ENCODE measurements at places on chromosomes 2 and 18.

- DNase-seq, result no peak
Measured at GRCh38 chr2:143524559-143525401, 395.6 kb downstream of the ARHGAP15 start.

- peak; percentile 95 for DNase-seq
Measured at GRCh38 chr2:216108967-216109921, at the start of gene XRCC5. Gene XRCC5, plus strand, starts transcription at chr2:216109348. Its CDS starts 89 bp downstream, at chr2:216109437.

DNA sequence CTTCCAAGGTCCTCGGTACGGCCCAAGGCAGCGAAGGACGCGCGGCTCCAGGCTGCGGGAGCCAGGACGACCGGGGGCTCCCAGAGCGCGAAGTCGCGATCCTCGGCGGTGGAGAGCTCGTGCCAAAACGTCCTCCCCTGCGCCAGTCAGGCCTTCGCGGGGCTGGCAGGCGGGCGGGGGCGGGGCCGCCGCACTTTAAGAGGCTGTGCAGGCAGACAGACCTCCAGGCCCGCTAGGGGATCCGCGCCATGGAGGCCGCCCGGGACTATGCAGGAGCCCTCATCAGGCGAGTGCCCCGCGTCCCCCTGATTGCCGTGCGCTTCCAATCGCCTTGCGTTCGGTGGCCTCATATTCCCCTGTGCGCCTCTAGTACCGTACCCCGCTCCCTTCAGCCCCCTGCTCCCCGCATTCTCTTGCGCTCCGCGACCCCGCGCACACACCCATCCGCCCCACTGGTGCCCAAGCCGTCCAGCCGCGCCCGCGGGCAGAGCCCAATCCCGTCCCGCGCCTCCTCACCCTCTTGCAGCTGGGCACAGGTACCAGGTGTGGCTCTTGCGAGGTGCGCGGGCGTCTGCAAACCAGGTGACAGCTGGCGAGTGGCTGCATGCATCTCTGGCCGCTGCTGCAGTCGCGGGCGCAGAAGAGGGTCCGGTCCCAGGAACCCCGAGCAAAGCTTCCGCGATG lies at the start of gene CIDEA:
Gene CIDEA (plus strand): TSS at position 226 of the 684 bp plus-strand sequence. CDS start 23 bp downstream, at position 249.
- no peak for DNase-seq

DNA sequence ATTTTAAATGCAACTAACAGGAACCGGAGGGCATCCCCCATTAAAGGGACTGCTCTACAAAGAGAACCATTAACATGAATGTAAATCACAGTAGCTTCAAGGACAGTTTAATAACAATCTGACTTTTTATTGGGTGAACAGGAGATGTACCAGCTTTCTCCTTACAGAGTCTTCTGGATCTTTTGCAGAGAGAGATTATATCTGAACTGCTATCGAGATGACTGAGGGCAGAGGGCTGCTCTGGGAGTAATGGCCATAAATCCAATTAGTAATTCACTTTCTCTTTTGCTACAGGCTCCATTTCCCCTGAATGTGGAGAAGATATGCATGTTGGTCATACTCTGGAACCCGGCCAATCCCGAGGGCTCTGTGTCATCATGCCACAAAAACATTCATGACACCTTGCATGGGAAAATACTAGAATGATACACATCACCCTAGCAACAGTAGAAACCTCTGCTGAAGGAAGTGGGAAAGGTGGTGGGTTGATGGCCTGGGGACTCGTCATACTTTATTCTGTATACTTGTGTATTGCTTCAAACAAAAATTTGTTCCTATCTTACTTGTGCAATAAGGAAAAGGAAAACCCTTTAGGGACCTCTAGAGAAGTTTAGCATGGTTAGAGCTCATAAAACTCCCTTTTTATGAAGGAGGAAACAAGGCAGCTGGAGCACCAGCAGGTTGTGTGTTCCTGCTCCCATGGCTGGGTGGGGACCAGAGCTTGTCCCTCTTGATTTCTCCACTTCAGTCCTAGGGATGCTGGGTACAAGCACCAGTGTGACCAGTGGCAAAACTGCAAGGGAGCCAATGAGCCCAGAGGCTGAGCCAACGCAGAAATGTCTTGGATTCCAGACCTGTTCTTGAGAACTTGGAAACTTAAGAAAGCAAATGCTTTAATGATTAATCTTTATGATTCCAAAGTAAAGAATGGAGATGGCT lies 26.0 kb downstream of the CTAGE1 start:
- peak; percentile 10 for DNase-seq

- DNase-seq, result no peak
Measured at GRCh38 chr2:146721486-146721885, 1123.3 kb upstream of the ACVR2A start.

DNA sequence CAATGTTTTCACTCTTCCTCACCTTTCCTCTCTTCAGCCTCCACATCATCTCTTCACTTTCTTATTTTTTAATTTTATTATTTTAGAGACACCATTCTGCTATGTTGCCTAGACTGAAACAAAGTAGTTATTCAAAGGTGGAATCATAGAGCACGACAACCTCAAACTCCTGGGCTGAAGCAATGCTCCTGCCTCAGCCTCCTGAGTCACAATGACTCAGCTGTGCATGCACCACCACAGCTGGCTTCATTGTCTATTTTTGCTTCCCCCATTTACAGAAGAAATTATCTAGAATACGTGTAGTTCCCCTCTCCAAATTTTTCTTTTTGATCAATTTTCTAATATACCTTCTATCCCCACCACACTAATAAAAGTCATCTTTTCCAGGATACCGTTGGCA lies 911.5 kb upstream of the SOX11 start:
- no peak for DNase-seq
